COR-L47 (cell line): ENCODE measurements at places on chromosomes 5 and 9.
A peak's percentile ranks its signal among the peaks of the same experiment; 100 is the strongest.

GRCh38 chr9:71928806-71929205 lies 17.4 kb downstream of the C9orf85 start:
- no peak for DNase-seq

DNA sequence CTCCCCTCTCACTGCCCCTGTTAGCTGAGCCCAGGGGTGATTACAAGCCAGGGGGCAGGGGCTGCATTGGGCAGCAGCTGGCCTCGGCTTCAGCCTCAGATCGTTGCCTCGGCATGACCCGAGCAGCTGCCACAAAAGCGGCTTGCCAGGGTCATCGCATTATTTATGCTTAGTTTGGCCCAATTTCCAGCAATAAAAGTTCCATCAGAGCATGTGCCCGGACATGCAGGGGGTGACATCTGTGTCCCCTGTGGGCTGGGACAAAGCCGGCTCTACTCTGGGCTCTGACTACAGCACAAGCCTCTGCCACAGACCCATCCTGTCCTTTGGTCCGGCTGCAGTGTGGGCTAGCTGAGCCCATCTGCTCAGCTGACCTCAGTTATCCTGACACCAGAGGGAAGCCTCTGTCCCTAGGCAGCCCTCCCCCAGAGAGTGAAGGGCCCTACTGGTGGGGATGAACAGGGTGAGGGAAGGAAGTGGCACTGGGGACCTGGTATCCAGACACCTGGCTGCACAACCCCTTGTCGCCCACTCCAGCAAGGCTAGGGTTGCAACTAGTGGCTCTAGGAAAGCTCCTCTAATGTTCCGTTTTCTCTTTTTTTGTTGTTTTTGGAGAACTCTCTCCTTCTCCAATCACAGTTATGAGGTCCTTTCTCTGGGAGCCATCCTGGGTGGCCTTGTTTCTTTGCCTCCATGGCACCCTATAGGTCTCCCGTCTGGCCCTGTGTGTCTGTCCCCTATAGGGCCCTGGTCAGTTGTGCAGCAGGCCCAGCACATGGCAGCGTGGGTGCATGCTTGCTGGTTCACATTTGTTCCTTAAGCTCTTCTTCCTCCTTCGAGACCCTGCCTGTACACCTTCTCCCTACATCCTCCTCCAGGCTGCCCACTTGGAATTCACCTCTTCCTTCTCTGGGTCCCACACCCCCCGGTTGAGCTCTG lies 13.3 kb upstream of the GADD45G start:
- DNase-seq = no peak

GRCh38 chr5:66808663-66809062 lies 212.5 kb downstream of the MAST4 start:
- no peak for DNase-seq

DNA sequence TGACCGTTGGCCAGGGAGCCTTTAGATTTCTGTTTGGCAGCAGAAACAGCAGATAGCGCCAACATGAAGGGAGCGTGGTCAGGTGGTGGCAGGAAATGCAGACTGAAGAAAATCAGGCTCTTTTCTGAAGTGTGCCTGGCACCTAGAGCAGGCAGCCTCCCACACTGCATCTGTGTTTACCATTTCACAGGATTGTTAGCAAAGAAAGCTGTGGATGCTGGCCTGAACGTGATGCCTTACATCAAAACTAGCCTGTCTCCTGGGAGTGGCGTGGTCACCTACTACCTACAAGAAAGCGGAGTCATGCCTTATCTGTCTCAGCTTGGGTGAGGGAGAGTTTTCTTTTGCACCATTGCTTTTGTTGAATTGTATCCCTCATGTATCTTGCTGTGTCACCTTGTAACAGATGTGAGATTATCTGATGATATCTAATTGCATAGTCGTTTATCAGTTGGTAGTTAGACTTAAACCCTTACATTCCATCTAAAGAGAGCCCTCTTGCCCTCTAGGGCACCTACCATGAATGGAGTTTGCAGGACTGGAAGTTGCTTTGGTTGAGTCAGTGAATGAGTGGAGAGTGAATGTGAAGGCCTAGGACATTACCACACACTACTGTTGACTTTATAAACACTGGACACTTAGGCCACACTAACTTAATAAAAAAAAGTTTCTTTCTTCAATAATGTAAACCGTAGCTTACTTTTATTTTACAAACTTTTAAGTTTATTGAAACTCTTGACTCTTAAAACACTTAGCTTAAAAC lies 42.8 kb downstream of the ACO1 start:
- no peak for DNase-seq

DNA sequence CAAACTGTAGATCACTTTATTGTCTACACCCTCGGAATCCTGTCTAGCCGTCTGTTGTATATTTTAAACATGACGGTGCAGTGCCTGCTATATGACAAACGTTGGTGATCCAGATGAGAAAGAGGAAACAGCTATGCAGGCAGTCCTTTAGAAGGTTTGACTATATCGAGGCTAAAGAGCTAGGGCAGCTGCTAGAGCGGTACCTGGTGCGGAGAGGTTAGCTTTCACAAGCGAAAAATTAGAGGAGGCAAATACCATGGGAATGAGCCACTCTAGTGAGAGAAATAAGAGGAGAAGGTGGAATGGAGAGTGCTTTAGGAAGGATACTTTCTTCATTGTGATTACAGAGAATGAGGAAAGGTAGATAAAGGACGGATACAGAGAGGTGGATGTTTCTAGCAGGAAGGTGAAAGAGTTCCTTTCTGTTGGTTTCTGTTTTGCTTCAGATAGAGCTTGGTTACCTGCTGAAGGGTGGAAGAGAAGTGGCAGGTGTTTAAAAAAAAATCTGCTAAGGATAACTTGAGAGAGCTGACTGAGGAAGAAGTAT lies 959 bp upstream of the FBXL17 start:
- DNase-seq = no peak

DNA sequence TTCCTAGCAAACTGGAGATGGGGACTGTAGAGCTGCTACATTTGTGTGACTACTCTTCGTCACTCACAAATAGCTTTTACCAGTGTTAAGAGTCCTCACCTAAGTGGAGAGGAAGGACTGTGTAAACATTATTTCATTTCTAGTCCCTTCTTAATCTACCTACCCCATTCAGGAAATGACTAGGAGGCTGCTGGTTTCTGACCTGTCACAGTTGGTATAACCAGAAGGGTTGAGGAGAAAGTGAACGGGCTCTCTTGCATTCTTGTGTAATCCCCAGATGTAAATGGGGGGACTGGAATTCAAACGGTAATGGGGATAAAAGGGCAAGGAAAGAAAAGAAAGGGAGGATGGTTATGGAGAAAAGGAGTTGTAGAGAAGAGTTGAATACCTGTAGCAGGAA lies 35.4 kb upstream of the BNIP1 start:
- no peak for DNase-seq

GRCh38 chr9:38371495-38371894 lies 21.0 kb upstream of the ALDH1B1 start:
- DNase-seq = peak; percentile 66

DNA sequence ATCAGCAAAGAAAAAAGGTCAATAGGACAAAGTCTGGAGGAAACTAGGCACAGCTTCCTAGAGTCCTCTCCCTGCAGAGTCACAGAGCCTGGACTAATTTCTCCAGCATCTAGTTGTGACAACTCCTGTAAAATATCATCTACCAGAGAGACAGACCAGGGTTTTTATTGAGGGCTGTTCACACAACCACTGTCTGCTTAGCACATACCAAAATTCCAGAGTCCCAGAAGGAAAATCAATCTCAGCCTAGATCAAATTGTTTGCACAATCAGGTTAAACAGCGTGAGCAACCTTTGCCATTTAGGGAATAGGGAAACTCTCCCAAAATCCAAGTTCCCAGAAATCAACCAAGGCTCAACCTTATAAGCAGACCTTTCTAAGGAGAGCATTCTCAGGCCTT lies 190.3 kb downstream of the SYK start:
- no peak for DNase-seq

GRCh38 chr5:72624641-72625236 lies 117.5 kb upstream of the ZNF366 start:
- no peak for DNase-seq

- DNase-seq = no peak
Observed at GRCh38 chr5:112202694-112203093, 216.4 kb downstream of the EPB41L4A start.

GRCh38 chr5:17118631-17119030 lies 98.8 kb upstream of the BASP1 start:
- no peak for DNase-seq
